ENCODE measurements at places on chromosomes 13 and 19.

GRCh38 chr19:34067861-34068271, 104.4 kb upstream of the LSM14A start:
- DNase-seq: no peak

DNA sequence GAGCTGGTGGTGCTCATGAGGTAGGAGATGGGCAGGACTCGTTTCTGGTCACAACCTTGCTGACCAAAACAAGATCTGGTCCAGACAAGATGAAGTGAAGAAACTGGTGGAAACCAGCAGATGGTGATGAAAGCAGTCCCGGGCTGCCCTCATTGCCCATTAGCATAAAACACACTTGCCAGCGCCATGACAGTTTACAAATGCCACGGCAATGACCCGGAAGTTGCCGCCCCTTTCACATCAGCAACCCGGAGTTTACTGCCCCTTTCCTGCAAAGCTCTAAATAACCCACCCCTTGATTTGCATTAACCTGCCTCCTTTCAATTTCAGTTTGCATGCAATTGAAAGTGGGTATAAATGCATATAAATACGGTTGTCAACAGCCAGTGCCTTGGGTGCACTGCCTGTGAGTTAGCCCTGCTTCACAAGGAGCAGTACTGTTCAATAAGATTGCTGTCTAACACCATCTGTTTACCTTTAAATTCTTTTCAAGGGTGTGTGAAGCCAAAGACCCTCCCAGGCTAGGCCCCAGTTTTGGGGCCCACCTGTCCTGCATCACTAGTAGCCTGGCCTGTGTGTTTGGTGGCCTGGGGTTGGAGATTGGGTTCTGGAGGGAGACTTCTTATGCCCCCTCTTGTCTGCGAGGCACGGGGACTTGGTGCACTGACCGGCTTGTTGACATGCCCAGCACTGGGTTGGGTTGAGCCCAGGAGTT, 38.8 kb downstream of the CHST8 start:
- no peak for DNase-seq

- DNase-seq: peak; percentile 52
Observed at GRCh38 chr19:12202250-12202649, 39.4 kb downstream of the ZNF136 start.

DNA sequence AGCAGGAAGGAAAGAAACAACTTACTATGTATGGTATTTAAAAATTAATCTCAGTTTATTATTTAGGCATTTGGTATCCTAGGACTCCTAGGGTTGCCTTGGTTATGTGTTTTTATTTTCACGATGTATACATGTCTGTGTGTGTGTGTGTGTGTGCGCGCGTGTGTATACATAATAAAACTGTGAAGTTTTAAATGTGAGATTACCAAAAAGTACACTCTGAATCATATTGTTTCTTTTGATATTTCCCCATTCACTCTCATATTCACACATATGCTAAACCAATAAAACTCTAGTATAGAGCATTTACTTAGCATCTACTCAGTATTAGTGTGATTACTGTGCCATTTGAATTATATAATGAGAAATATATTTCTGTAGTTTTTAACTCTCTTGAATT, 30.8 kb upstream of the NDFIP2 start:
- no peak for DNase-seq

DNA sequence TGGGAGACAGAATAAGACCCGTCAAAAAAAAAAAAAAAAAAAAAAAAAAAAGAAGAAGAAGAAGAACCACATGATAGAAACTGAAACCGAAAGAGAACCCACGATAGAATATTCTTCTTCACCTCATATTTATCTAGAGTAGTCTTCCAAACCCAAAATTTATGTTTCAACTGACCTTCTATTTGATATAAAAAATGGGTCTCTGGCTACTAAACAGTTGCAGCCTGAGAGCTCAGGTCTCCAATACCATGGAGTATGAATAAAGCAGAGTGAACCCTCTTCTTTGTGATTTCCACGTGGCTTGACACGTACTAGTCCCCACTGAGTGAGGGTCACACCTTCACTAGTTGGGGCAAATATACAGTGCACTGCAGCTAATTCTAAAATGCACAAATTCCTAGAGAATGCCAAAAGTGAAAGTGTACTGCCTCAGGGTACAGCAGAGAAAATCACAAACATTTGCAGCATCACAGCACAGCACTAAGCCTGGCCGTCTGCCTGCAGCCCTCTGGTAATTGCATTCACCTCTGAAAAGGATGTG, 30.8 kb upstream of the RFC3 start:
- peak; percentile 25 for DNase-seq

DNA sequence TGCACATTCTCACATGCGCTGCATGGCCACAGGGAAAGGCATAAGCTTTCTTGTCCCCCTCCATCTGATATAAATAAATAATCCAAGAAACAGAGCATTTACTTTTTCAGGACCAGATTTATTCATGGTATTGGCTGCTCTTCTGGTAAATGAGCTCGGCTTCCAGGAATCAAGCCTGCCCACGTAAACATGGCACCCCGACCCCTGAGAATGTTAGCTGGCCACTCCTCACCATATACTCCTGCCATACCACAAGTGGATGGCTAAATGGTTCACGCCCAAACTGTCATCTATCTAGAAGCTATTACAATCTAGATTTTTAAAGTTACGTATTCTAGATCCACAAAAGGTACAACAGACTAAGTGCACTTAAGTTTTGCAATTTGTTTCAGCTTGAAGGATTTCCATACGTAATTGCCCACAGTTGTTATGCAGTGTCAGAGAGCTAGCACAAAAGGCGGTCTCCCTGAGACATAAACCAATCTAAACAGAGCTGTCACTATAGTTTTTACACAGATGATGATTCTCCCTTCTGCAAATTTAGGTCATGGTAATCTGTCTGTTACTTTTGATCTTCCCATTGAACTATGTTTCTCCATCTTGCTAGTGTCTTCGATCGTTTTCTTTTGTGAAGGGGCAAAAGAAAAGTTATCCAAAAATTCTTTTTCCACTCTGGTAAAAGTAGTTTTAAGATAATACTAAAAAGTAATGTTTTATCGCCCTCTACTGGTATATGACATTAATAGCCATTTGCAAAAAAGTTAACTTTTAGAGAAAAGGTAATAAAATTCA, 16.2 kb upstream of the FOXO1 start:
- DNase-seq: peak; percentile 45

DNA sequence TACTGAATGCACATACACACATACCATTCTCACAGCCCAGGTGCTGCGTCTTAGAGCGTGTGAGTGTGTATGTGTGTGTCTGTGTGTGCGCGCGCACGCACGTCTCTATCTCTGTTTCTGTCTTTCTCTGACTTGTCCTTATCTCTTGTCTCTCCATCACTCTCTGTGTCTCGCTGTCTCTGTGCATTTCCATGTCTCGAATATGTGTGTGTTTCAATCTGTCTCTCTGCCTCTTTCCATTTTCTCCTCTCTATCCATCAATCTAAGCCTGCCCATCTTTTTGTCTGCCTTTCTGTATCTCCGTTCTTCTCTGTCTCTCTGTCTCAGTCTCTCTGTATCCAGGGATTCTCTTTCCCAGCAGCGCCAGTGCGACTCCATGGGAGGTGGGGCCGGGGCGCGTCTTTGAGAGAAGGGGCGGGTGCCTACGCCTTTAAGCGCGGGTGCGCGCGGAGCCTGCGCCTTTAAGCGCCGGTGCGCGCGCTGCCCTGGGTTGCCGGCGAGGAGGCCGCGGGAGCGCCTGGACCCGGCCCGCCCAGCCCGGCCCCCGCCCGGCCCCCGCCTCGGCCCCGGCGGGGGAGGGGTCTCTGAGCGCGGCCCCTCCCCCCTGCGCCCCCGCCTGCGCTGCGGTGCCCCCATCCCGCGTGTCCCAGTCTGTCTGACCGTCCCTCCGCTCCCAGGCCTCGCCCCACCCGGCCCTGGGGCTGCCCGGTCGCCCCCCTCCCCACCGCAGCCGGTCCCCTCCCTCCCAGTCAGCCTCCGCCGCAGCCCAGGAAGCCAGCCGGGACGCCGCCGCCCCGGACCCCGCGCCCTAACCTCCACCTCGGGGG, at the start of gene LRFN3:
LRFN3 (plus strand) TSS at position 464 of the 827 bp plus-strand sequence. CDS start 3,052 bp downstream, outside the sequence.
- DNase-seq: peak; percentile 20
